Urothelium cell line (cell line): ENCODE measurements at places on chromosomes 5 and 9.
A peak's percentile ranks its signal among the peaks of the same experiment; 100 is the strongest.

DNA sequence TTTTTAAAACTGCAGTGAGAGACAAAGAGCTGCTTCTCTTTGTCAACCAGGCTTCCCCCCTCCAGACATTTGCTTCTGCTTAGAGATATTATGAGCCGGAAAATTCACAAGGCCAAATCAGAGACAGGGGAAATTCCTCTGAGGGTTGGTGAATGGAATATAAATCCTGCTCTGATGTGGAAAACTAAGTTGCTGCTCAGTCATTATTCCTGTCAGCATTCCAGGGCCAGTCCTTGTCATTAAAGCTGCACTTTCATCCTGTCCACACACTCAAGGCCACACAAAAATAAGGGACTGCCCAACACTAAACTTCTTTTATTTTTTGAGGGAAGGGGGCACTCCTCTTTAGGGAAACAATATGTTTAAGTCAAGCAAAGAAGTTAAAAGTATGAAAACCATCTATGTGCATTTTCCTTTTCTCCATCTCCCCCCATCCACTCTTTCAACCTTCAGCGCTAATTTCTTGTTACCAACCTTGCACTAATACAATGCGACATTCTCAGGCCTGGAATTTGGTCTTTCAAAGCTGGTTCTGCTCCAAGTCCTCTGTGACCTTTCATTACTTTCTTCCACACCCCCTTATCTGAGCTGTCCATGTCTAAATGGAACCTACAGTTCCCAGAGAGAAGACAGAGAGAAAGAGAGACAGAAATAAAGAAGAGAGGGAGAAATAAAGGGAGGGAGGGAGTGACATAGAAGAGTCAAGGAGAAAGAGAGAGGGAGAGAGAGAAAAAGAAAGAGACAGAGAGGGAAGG, 118.9 kb upstream of the S1PR3 start:
- DNase-seq = no peak

DNA sequence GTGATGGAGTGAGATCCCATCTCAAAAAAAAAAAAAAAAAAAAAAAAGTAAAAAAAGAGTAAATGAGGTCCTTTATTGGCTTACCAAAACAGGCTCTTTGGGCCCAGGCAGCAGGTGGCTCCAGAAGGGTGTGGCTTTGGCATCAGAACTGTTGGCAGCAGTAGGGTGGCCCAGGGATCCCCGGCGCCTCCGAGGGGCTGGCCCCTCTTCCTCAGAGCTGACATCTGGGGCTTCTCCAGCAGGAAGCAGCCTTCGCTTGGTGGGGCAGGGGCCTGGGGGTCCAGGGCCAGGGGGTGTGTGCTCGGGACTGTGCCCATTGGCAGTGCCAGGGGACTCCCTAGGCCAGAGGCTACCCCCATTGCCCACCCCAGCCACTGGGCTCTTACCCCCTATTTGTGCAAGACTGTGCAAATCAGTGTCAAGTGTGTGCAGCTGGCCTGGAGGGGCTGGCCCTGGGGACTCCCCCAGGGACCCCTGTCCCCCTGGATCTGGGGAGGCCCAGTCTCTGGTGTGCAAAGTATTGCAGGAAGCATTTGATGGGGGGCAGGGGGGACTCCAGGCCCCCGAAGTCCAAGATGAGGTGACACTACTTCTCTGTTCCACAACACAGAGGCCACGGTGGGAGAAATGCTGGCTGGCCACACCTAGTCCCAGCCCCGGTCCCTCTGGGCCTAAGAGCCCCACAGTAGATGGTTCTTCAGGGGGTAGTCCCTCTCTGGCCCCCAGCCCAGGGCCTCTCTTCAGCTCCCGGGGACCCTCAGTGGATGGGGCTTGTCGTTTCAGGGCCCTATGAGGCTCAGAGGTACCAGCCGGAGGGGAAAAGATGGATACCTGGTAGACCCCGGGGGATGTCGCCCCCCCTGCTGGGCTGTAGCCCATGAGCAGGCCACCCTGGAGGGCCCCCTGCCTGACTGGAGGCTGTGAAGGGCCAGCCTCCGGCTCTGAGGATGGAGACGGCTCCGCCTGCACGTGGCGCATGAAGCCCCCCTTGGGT, 4.7 kb upstream of the STOML2 start:
- no peak for DNase-seq

DNA sequence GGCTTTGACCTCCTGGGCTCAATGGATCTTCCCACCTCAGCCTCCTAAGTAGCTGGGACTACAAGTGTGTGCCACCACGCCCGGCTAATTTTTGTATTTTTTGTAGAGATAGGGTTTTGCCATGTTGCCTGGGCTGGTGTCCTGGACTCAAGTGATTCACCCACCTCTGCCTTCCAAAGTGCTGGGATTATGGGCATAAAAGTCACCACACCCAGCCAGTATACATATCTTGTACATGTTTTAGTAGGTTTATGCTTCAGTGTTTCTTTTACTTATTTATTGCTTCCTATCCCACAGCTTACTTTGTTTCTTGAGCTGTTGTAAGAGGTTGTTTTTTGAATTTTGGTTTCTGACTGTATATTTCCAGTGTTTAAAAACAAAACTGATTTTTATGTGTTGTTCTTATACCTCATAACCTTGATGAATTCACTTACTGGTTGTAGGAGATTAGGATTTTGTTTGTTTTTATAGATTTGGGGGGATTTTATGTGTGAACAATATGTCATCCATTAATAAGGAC, 12.9 kb downstream of the FBXW5 start:
- no peak for DNase-seq

DNA sequence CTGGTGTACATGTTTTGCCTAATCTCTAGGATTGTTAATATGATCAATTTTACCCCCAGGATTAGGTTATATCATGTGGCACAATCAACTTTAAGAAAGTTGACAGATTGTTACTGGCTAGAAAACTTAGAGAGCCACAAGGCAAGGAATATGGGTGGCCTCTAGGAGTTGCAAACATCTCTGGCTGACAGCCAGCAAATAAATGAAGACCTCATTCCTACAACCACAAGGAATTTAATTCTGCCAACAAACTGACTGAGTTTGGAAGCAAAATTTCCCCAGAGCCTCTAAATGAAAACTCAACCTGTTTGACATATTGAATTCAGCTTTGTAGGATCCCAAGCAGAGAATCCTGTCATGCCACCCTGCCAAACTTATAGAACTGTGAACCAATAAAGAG, 196.4 kb upstream of the PTGER4 start:
- peak; percentile 33 for DNase-seq

DNA sequence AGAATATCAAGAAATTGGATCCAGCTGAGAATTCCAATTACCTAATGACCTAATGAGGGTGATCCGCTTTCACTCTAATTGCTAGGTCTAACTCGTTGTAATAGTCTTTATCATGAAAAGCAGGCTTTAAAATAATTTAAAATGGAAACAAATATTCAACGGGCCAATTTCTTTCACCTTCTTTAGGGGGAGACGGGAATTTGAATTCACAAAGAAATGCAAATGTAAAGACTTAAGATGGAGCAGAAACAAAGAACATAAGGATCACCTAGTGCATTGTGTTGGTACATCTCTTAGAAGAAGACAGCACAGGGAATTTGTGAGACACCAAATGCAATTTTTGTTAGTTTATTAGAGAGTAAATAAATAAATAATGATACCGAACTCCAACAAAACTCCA, 1.5 kb upstream of the KCNN2 start:
- no peak for DNase-seq

DNA sequence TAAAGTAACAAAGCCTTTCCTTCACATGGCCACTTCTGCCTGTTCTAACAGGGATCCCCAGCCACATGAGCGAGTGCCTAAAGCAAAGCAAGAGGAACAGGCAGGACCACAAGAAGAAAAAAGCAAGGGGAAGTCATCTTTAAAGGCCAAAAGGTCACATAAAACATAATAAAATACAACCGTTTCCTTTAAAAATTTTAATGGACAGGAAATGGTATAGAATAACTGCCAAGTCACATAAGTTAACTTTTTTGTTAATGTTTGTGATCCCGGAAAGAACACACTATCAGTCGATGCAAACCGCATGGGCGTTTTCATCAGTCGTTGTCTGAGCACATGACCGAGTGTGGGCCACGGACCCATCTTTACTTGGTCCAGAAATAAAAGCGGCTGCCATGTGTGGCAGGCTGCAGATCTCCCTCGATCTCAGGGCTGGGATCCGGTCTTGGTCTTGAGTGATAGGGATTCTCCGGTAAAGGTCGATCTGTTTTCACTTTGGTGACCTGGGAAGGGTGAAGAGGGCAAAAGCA, 15.6 kb downstream of the NDUFA8 start:
- no peak for DNase-seq

DNA sequence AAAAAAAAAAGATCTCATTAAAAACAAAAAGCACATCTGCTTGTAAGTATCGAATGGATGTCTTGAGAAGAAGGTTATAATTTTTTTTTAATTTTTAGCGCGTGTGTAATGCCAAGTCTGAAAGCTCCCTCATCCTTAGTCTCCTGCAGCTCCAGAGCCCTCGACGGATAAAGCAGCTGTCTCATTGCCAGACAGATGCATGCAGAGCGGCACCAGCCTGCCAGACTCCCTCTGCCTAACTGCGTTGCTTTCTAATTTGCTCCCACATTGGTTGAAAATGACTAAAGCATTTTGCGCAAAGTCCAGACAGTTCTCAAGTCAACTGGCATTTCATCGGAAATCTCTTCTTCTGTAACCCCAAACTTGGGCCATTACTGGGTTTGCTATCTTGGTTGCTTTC, 29.4 kb downstream of the OLFM1 start:
- no peak for DNase-seq

- DNase-seq = no peak
Observed at GRCh38 chr9:76680716-76681425, 83.4 kb upstream of the PCA3 start.

DNA sequence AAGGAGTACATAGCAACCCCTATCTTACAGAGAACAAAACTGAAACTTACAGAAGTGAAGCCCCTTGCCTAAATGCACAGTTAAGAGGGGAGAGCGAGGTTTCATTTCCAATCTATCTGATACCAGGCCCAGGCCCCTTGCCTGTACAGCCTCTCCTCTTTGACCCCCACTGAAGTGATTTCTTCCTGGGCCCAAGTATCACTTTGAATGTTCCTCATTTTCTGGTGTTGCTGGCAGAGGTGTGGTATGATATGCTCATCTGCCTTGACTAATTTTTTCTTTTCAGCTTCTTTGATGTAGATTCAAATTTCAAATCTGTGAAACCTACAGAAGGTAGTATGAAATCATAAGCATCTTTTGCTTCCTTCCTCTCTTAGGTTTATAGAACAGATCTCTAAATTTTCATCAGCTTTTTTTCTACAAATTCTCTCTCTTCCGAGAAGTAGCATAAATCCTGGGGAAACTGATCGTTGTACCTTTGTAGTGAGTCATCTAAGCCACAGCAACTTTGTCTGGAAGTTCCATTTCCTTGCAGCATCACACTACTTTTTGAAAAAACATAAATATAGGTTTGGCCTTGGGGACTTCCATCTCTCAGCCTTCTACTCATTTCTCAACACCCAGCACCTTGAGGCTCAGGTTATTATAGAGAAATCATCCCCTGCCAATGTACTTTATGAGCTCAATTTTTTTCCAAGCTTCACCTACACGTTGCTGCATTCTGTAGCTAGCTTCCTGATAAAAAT, 402.4 kb upstream of the PTGER4 start:
- DNase-seq = no peak

GRCh38 chr9:134420281-134420845, 94.1 kb downstream of the RXRA start:
- DNase-seq = no peak

- DNase-seq = peak; percentile 32
Observed at GRCh38 chr5:96031811-96032261, 70.2 kb upstream of the ELL2 start.

DNA sequence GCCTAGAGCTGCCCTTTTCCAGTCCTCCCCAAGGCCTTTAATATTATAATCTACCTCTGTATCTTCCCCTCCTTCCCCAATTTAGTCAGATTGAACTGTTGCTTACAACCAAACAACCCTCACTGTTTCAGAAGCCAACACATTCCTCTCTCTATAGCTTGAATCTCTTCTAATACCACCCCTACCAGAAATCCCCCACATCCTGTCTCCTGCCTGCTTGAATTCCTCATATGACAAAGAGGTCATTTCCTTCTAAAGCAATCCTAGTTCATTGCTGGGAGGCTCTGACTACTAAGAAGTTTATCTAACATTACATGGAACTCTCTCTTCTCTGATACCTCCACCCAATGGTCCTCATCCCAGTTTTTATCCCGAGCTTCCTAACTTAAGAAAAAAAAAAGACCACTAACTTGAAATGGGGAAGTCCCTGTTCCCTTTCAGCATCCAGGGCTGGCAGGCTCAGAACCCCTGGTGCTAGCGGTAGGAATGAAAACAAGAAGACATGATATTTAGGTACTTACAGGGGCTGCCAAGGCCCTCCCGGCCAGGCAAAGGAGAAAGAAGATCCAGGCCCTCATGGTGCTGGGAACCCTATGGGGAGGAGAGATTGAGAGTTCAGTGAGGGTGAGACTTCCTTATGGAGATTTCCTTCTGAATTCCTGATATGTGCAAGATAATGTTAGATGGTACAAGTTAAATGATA, 11.0 kb downstream of the SPARC start:
- no peak for DNase-seq

DNA sequence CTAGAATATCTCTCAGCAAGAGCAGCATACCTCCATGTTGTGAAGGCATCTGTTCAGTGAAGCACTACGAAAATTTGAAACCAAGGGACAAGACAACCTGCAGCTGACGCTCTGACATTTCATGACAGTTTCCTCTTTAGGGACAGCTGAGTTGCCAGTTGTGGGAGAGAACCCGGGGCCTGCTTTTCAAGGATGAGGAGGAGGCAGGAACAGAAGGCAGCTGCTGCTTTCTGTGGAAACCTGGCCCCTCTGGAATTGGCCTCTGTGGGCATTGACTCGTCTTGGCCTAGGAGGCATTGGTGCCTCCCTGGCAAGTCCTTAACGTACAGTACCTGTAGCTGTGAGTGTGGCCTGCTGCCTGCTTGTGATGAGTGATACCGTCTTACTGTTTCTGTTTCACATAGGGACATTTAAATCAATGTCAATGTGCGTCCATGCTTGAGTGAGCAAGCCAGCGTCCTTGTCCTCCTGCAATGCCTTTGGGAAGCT, 21.6 kb downstream of the SLC46A2 start:
- no peak for DNase-seq

DNA sequence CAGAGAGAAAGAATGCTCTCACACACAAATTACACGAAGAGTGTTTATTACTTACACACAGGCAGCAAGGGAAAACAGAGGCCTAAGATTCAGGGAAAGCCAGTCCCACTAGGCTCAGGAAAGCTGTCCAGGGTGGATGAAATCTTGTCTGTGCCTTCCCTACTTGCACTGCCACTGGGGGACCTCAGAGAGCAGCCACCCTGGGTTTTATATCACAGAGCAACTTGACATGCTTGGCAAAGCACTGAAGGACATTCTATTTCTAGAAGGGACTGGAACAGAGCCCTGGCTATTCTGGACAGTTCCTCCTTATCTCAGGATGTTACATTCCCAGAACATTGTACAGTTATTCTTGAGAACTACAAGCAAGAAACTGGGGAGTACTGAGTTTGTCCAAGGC, 7.5 kb upstream of the PRSS3 start:
- no peak for DNase-seq

- no peak for DNase-seq
Observed at GRCh38 chr9:80839821-80840675, 849.3 kb downstream of the TLE1 start.

GRCh38 chr9:94801234-94801633, 74.7 kb downstream of the AOPEP start:
- no peak for DNase-seq
